Upper lobe of left lung (tissue), 6 donors: ENCODE measurements at places on chromosomes 2 and 18.

DNA sequence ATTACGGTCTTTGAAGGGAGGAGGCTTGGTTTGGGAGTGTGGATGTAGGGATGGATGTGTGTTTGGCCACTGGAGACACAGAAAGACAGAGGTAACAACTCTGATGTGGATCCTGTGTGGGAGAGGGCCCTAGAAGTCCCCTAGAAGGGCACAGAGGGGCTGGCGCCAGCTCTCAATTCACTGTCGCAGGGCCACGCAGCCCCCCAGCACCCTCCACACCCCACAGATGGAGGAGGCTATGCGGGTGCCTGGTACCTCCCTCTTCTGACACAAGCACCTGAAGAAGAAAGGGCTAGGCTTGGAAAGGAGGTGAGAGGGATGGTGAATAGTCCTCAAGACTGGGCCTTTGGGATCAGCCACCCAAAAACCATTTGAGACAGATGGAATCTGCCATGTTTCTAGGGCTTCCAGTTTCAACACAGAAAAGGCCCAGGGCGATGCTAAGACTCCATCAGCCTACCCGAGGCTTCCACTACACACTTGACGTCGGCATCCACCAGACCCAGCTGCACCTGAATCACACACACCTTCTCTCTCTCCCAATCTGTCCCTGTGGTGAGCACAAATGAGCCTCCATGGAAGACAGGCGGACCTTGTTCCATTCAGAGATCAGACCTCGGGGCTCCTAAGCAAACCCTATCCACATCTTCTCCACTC is 413.5 kb upstream of the HS6ST1 start:
- no peak overlapping the region for H3K4me3 ChIP-seq
- peaks cover 34% of the 10 kb centered on the region for H3K4me1 ChIP-seq
- DNase-seq, result no peak
- H3K36me3 ChIP-seq, result no peaks in the 10 kb centered on the region
- no peaks in the 10 kb centered on the region for H3K27me3 ChIP-seq

DNA sequence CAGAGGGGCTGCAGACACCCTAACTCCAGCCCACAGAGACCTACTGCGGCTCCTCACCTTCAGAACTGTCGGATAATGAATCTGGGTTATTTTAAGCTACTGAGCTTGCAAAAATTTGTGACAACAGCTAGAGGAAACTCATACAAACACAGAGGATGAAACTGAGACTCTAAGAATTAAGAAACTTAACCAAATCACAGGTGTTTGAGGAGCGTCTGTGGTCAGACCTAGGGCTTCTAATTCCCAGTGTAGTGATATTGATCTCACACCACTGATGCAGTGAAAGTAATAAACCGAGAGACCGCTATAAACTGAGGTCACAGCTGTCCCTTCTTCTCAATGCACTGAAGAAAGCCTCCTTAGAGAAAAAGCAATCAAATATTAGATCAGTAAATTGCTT is 110.1 kb downstream of the RGPD3 start:
- DNase-seq, result no peak
- no peak overlapping the region for H3K4me3 ChIP-seq
- H3K4me1 ChIP-seq, result peaks cover 3% of the 10 kb centered on the region
- no peaks in the 10 kb centered on the region for H3K36me3 ChIP-seq
- H3K27me3 ChIP-seq, result no peaks in the 10 kb centered on the region

GRCh38 chr2:62354771-62355561 is 151.0 kb downstream of the TMEM17 start:
- no peaks in the 10 kb centered on the region for H3K27me3 ChIP-seq
- H3K4me3 ChIP-seq, result no peak overlapping the region
- no peak overlapping the region for H3K27ac ChIP-seq
- DNase-seq, result no peak
- H3K36me3 ChIP-seq, result no peaks in the 10 kb centered on the region

- no peak overlapping the region for H3K4me3 ChIP-seq
- no peak overlapping the region for H3K27ac ChIP-seq
- H3K4me1 ChIP-seq, result no peaks in the 10 kb centered on the region
- DNase-seq, result peak; percentile 24
- no peaks in the 10 kb centered on the region for H3K36me3 ChIP-seq
Observed at GRCh38 chr2:216849987-216850386, 9.9 kb downstream of the TNP1 start.

DNA sequence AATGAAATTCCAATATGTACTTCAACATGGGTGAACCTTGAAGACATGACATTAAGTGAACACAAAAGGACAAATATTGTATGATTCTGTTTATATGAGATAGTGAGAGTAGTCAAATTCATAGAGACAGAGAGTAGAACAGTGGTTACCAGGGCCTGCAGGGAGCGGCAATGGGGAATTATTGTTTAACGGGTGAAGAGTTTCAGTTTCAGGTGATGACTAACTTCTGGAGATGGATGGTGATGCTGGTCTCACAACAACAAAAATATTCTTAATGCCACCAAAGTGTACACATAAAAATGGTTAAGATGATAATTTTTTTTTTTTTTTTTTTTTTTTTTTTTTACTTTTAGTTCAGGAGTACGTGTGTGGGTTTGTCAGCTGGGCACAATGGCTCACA is 109.4 kb upstream of the TMEM200C start:
- DNase-seq, result no peak
- no peaks in the 10 kb centered on the region for H3K27me3 ChIP-seq

GRCh38 chr18:65752625-65753325 is 2.0 kb downstream of the CDH7 start:
- DNase-seq, result no peak
- no peak overlapping the region for H3K27ac ChIP-seq
- H3K4me3 ChIP-seq, result no peak overlapping the region
- H3K27me3 ChIP-seq, result peaks cover 7% of the 10 kb centered on the region
- no peaks in the 10 kb centered on the region for H3K36me3 ChIP-seq

- DNase-seq, result no peak
- H3K27me3 ChIP-seq, result no peaks in the 10 kb centered on the region
- no peak overlapping the region for H3K4me3 ChIP-seq
- H3K27ac ChIP-seq, result no peak overlapping the region
- H3K36me3 ChIP-seq, result no peaks in the 10 kb centered on the region
Observed at GRCh38 chr2:154724194-154724797, 25.8 kb downstream of the KCNJ3 start.

- DNase-seq, result peak; percentile 40
- no peaks in the 10 kb centered on the region for H3K36me3 ChIP-seq
- H3K4me1 ChIP-seq, result peaks cover 25% of the 10 kb centered on the region
- H3K4me3 ChIP-seq, result no peak overlapping the region
Observed at GRCh38 chr2:235709124-235709813, 215.4 kb downstream of the AGAP1 start.

GRCh38 chr18:9732031-9732430 is 23.9 kb downstream of the RAB31 start:
- H3K27me3 ChIP-seq, result no peaks in the 10 kb centered on the region
- H3K4me3 ChIP-seq, result no peak overlapping the region
- no peak for DNase-seq
- no peak overlapping the region for H3K27ac ChIP-seq
- H3K4me1 ChIP-seq, result peaks cover 15% of the 10 kb centered on the region
- peaks cover 13% of the 10 kb centered on the region for H3K36me3 ChIP-seq
